Tibial nerve (tissue), 4 donors: ENCODE measurements at places on chromosomes 1 and 21.

GRCh38 chr21:20272791-20273362 lies 725.3 kb upstream of the NCAM2 start:
- no peak for DNase-seq

DNA sequence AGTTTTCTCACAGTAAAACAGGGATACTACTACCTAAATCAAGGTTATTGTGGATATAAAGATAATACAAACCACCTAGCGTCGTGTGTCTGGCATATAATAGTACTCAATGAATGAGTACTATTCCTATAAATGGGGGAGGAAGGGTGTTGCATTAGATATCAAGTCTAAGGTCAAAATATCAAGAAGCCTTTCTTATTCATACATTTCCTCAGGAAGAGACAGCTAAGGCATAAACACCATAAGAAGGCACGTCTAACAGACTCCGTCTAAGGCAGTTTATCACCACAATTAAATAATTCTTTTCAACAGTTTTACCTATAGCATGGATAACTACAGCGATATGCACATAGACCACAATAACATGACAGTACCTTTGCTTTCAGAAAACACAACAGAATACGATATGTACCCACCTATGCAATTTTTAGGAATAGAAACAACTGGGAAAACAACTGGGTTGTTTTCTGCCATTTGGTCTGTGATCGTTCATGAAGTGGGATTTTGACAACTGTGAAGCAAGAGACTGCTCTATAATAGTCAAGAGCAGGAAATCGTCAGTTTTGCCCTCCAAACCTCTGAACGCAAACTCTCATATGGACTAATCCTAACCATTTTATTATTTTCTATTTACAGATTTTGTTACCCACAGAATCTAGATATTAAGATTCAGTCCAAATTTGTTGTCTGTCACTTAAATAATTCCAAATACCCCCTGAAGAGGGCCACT lies 53.1 kb downstream of the HNRNPR start:
- DNase-seq = no peak

DNA sequence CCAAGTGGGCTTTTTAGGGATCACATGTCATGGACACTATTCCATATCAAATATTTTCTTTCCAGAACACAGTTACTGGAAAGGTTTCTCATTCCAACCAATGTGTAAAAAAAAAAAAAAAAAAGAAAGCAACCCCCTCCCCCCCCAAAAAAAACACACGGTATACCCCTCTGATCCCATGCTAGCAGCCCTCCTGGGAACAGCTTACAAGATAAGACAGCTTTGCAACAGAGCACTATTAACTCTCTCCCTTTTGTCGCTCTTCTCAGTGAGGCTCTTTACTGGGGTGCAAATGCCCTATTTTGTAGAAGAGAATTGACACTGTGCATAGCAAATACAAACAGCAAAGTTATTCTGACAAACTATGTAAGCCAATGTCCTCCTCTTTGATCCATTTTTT lies 161.2 kb downstream of the NTMT2 start:
- no peak for DNase-seq

GRCh38 chr1:228940926-228941325 lies 205.6 kb downstream of the RHOU start:
- DNase-seq = no peak

DNA sequence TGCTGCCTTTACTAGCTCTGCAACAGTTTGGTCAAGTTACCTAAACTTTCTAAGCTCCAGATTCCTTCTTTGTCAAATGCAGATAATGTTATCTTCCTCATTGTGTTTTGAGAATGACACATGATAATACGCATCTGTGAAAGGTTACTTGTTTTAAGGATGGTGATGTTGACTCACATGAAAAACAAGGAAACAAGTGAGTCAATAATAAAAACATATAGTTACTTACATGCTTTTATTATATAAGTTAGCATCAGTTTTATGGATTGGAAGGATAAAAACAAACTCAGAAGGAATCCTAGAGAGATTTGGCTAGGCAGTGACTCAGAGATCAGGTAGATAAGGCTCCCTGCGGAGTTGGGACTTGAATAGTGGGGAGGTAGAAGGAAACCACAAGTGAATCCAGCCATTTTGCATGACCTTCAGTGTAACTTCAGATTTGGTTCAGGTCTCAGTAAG lies 144.6 kb downstream of the LMO4 start:
- DNase-seq = no peak

- DNase-seq = no peak
Measured at GRCh38 chr1:179476484-179476883, 99.3 kb downstream of the NPHS2 start.

- no peak for DNase-seq
Measured at GRCh38 chr1:66540434-66541032, 6.6 kb downstream of the SGIP1 start.

DNA sequence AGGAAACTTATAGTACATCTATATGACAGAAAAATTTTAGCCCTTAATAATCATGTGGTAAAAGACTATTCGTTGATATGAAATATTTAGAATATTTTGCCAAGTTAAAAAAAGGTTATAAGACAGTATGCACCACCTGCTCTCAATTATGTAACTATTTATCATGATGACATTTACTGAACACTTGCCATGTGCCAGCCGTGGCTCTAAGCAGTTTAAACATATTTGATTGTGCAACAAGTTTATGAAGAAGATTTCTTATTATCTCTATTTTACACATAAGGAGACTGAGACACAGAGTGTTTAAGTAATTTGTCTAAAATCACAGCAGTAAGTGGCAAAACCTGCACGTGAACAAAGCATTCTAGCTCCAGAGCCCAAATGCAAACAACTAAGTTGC lies 199.3 kb upstream of the JUN start:
- no peak for DNase-seq

DNA sequence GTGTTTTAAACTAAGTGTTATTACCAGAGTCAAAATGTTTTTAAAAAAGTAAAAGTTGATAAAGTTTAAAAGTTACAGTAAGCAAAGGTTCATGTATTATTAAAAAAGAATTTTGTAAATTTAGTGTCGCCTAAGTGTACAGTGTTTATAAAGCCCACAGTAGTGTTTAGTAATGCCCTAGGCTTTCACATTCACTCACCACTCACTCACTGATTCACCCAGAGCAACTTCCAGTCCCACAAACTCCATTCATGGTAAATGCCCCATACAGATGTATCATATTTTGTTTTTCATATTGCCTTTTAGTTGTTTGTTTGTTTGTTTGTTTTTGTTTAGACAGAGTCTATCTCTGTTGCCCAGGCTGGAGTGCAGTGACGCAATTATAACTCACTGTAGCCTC lies 353.8 kb upstream of the PTBP2 start:
- no peak for DNase-seq

GRCh38 chr1:112033439-112034120 lies 44.1 kb upstream of the KCND3 start:
- no peak for DNase-seq

DNA sequence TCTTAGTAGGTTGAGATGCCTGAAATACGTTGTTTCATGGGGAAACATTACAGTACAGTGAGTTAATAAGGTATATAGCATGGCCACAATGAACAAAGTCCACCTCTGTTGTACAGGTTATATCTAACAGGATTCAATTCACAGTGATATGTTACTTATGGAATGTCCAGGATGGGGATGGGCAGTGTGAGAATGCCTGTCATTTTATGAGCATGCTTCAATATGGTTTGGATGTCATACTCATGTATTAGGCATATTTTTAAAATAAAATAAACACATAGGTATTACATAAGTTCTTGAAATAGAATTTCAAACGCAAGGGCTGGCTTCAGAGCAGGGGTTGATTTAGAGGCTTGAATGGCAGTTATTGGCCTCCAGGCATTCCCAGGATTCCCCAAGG lies 6.1 kb upstream of the PHLDA3 start:
- no peak for DNase-seq

DNA sequence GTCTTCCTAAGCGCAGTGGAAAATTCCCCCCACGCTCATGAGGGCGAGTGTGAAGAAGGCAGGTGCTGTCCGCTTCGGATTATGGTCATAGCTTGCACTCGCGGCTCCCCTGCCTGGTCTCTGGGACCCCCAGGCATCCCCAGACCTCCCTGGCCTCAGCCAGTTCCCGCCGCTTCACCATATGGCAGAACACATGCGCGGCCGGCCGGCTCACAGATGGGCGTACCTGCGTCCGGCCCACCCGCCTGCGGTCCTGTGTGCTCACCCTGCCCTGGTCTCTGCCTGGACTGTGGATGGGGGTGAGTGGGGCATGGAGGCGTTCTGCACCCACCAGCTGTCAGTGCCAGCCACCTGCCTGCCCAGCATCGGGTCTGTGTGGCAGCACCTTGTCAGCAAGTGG lies 34.1 kb downstream of the PRKCZ start:
- DNase-seq = no peak

- no peak for DNase-seq
Measured at GRCh38 chr1:209262631-209263030, 320.9 kb upstream of the CAMK1G start.

DNA sequence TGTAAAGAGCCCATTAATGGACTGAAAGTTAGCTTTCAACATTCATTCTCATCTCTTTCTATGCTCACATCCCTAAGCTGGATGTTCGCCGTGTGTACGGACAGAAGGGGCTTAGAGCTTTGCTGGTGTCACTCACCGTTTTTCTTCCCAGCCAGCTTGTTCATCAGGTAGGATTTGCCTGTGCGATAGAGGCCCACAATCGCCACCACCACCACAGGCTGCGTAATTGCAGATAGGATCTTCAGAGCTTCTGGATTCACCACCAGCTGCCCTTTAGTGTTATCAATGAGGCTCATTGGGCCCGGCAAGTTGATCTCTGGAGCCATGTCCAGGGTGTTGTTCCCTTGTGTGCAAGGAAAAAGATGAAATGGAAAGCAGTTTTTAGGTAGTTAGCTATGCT lies 4.3 kb downstream of the GBP2 start:
- DNase-seq = no peak

DNA sequence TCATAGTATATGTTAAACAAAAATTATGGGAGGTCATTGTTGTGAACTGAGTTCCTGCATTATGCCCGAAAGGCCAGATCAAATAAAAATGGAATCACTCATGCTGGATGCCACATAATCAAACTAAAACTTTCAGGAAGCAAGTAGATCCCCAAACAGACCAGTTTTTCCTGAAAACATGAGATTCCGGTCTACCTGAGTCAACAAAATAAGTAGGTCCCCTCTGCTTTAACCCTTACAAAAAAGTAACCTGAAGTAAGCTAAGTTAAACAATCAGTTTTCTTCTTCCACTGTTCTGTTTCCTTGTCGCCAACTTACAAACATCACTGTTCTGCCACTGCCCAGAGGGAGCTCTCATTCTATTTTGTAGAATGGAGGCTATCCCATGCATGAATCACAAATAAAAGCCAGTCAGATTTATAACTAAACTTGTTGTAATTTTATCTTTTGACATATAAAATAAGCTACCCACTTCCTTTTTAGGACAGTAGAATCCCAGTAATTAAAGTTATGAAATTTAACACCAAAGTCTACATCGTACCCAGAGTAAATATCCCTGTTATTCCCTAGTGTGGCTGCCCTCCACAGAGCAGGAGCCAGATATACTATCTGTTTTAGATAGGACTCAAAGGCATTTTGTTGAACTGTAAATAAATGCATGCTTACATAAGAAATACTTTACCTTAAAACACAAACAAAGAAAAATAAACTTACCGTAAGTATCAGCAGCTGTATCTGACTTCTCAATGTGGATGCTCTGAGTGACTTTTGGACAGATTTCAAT lies 149.4 kb downstream of the TIAM1 start:
- no peak for DNase-seq

GRCh38 chr1:119885903-119886783 lies 10.2 kb downstream of the ADAM30 start:
- DNase-seq = peak; percentile 59

- DNase-seq = no peak
Measured at GRCh38 chr1:183989078-183989577, 48.4 kb downstream of the COLGALT2 start.

GRCh38 chr1:63454269-63454668 lies 68.8 kb downstream of the ITGB3BP start:
- no peak for DNase-seq

- DNase-seq = no peak
Measured at GRCh38 chr21:42525676-42526378, 12.2 kb downstream of the SLC37A1 start.

DNA sequence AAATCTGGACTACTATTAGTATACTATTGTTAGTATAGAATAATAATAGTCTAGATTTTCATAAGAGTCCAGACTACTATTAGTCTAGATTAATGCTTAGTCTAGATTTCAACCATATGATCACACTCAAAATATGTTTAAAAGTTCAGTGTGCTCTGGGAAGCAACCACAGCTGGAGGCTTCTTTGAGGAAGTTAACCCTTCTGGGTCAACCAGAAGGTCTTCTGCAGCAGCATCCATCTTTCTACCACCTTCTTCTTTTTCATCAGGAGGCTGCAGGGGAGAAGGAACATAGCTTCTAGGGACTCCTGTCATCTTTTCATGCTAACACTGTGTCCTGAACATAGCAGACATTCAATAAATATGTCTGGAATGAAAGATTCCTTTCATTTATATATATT lies 51.2 kb upstream of the DNAJC6 start:
- DNase-seq = no peak

DNA sequence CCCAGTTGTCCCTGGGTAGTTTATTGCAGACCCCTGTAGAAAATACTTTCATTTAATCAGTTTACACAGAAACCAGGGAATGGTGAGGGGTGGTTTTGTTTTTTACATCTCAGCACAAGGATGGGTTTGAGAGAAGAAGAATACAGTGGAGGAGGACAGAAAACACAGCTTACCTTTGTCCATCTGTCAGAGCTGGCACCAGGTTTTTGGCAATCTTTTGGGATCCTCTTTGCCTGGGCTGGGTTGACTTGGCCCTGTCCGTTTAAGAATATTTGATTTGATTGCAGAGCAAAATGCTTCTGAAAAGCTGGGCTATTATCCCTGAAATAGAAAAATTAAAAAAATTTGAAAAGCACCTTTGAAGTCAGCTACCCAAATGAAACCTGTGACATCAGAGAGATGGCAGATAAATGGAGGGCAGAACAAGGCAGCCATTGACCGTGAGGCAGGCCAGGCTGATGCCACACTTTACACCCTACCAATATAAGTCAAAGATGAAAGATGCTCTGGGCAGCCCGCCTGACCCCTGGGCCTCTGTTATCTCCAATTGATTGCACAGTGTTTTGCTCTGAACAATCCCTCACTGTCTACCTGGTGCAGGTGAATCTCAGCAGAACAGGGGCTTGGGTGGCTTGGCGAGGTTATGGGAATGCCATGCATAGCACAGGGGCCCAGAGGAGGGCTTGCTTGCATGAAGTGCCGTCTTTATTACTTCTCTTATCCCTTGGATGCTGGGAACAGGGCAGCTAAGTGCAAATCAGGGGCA lies 218.8 kb downstream of the LMX1A start:
- no peak for DNase-seq
